Fibroblast of lung (primary cell): ENCODE measurements at places on chromosomes 4 and X. TPM values are rescaled to one million over a fixed set of nuclear protein-coding genes. Genes with fewer than 3 reads are reported as not detected.

- H3K4me1 ChIP-seq: peaks cover 3% of the 10 kb centered on the region
- peak; percentile 71 for DNase-seq
- no peaks in the 10 kb centered on the region for H3K27me3 ChIP-seq
- H3K27ac ChIP-seq: no peak overlapping the region
- H3K4me3 ChIP-seq: no peak overlapping the region
Observed at GRCh38 chrX:150155436-150156035, 207.6 kb upstream of the MAMLD1 start.

GRCh38 chr4:88021824-88022223 is 14.4 kb downstream of the PKD2 start:
- no peak overlapping the region for H3K27ac ChIP-seq
- peak; percentile 45 for DNase-seq
- no peaks in the 10 kb centered on the region for H3K27me3 ChIP-seq
- H3K36me3 ChIP-seq: peaks cover 2% of the 10 kb centered on the region
- H3K4me3 ChIP-seq: no peak overlapping the region

DNA sequence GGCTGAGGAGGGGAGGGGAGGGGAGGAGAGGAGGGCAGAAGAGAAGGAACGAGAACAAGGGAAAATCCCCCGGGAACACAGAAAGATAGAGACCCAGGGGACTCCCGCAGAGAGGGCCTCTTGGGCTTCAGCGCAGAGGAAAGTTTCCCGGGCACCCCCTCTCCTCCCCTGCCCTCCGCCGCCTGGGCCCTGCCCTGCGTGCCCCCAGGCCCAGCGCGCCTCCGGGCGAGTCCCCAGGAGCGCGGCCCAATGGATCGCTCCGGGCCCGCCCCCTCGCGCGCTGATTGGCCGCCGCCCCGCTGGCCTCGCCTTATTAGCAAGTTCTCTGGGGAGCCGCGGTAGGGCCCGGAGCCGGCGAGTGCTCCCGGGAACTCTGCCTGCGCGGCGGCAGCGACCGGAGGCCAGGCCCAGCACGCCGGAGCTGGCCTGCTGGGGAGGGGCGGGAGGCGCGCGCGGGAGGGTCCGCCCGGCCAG is at the start of gene MSX1:
TSS of gene MSX1 (plus strand) at position 341 of the 474 bp plus-strand sequence. CDS start 235 bp downstream, outside the sequence.
- H3K4me3 ChIP-seq: peak within 1 kb of the TSS; percentile 85
- H3K4me1 ChIP-seq: no peaks in the 10 kb centered on the region
- peaks cover 18% of the 10 kb centered on the region for H3K27me3 ChIP-seq
- peak; percentile 69 for DNase-seq
- H3K36me3 ChIP-seq: peaks cover 9% of the 10 kb centered on the region

DNA sequence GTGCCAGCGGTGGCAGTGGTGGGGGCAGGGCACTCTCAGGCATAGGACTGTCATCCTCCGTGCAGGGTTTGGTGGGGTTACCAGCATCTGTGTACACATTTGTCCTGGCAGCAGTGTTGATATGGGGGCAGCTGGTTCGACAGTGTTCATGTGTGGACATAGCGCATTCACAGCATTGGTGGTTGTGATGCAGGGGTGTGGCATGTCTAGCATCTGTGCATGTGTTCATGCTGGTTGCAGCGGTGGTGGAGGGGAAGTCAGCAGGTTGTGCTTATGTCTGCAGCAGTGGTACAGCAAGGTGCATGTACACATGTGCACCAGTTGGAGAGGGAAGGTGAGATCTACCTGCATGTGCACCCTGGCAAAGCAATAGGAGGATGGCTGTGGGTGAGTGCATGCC is 75.3 kb upstream of the ZXDB start:
- no peak overlapping the region for H3K4me3 ChIP-seq
- H3K27me3 ChIP-seq: no peaks in the 10 kb centered on the region
- H3K36me3 ChIP-seq: no peaks in the 10 kb centered on the region
- H3K4me1 ChIP-seq: no peaks in the 10 kb centered on the region
- no peak for DNase-seq
- H3K27ac ChIP-seq: no peak overlapping the region

DNA sequence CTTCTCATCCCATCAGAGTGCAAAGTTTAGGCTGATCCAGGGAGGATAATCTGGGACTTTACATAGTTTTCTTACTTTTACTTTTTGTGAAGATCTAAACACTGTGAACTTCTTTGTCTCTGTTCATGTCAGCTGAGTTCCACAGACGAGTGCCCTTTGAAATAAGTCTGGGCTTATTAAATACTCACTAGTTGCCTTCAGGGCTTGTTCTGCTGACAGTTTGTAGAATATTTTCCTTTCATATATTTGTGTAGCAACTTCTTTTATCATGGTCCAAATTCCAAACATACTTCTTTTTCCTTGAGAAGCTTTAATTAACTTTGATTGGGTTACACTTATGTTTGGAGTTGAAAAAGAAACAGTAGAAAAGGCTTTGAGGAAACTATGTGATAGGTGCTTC is 109.6 kb downstream of the SH2D1A start:
- no peak overlapping the region for H3K4me3 ChIP-seq
- no peak for DNase-seq
- no peaks in the 10 kb centered on the region for H3K4me1 ChIP-seq

The GRSF1 gene
- 62.4 and 73.3 TPM in 2 replicates for total RNA-seq

The NDST3 gene
- not detected in 2 replicates for total RNA-seq

The SLC10A4 gene
- total RNA-seq: under 0.01 TPM in 1 of 2 replicates, not detected in the other

The SRPK3 gene
- total RNA-seq: 0.51 and 0.83 TPM in 2 replicates

The TEX11 gene
- total RNA-seq: under 0.01 TPM in 1 of 2 replicates, not detected in the other
